ENCODE measurements at places on chromosomes 11 and 22.

- no peaks in the 10 kb centered on the region for H3K36me3 ChIP-seq
- H3K4me1 ChIP-seq, result no peaks in the 10 kb centered on the region
- DNase-seq, result no peak
Observed at GRCh38 chr11:97237151-97237550, 847.3 kb downstream of the JRKL start.

DNA sequence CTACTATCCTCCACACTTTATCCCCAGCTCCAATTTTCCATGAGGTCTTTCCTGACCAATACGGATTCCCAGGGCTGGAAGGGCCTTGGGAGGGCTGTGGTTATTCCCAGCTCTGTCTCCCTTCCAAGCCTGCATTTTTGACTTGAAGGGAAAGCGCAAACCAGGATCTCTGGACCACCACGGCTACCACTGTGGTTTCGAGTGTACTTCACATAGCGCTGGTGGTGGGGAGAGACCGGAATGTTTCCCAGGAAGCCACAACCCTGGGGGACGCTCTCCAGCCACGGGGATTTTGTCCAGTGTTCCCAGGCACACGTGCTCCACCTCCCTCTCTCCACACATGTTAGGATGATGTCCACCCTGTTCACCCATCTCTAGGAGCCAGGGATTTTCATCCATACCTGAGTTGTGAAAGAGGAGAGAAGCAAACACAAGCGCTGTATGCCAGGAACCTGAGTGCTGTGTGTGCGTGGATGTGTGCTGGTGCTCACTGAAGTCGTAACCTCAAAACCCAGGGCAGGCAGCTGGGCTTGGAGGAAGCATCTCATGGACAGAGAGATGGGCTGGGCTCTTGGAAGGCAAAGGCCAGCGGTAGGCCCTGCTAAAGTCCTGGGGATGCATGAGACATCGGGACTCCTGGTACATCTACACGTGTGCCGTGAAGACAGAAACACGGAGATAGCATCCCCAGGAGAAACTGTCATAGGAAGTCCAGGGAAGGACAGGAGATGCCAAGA, 1.3 kb upstream of the NPTXR start:
- H3K4me1 ChIP-seq, result no peaks in the 10 kb centered on the region
- peaks cover 22% of the 10 kb centered on the region for H3K27me3 ChIP-seq
- no peaks in the 10 kb centered on the region for H3K36me3 ChIP-seq
- H3K4me3 ChIP-seq, result no peak overlapping the region
- no peak overlapping the region for H3K27ac ChIP-seq

- H3K4me1 ChIP-seq, result no peaks in the 10 kb centered on the region
- DNase-seq, result no peak
- no peaks in the 10 kb centered on the region for H3K36me3 ChIP-seq
- H3K4me3 ChIP-seq, result no peak overlapping the region
- H3K27me3 ChIP-seq, result no peaks in the 10 kb centered on the region
Observed at GRCh38 chr11:103929170-103929903, 107.1 kb upstream of the DDI1 start.

DNA sequence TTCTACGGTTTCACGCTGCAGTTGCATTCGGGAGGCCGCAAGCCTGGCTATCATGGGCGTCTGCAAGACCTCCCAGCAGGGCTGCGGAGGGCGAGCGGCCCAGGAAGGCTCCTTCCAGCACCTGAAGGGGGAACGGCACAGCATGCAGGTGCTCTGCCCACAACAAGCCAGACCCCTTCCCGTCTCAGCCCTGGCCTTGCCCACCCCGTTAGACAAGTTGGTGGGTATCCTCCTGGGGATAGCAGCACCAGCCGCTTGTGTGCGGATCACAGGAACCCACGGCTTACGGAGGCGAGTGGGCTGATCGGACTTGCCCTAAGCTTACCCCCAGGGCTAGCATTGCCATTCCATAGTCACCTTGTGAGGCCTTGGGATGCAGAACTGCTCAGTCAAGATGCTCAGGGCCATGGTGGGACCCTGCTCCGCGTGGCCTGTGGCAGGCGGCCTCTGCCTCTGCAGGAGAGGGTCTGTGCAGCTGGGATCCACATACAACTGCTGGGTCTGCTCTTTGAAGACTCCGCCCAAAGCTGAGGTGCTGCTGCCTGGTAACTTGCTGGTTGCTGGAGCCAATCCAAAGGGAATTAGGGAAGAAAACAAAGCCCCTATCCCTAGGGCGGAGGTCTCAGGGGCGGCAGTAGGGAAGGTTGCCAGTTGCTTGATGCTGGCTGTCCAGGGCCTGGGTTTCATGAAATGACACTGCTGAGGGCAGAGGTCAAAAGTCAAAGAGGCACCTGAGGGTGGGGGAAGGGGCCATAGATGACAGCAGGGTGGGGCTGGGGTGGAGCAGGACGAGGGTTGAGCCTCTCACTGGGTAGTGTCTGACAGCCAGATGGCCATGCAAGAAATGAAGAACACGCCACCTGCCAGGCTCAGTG, 1.4 kb upstream of the OSBPL5 start:
- H3K27me3 ChIP-seq, result peaks cover 7% of the 10 kb centered on the region
- H3K27ac ChIP-seq, result no peak overlapping the region
- DNase-seq, result no peak
- H3K36me3 ChIP-seq, result no peaks in the 10 kb centered on the region
- H3K4me3 ChIP-seq, result no peak overlapping the region

DNA sequence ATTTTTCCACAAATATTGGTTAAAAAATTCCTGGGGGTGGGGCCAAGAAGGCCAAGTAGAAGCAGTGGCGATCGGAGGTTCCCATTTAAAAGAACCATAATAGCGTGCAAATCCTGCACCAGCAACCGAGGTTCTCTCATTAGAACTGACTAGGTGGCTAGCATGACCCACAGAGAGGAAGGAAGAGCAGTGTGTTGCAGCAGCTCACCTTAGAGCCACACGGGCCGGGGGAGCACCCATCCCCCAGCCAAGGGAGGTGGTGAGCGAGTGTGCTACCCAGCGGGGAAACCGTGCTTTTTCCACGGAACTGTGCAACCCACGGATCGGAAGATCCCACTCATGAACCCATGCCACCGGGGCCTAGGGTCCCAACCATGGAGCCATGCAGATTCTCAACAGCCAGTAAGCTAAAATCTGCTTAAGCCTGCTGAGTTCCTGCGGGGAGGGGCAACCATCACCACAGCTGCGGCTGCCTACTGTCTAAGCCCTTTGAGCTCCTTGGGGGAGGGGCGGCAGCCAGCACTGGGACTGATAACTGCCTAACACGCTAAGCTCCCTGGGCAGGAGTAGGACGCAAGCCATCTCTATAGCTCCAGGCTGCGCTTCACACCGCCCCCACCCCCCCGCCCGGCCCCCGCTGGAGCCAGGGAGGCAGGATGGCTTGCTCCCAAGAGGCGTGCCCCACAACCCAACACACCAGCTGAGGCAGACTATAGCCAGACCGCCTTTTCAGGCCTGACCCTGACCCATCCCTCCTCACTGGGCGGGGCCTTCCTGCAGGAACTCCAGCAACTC, 21.0 kb upstream of the HTATIP2 start:
- H3K27ac ChIP-seq, result no peak overlapping the region
- peaks cover 3% of the 10 kb centered on the region for H3K4me1 ChIP-seq
- H3K27me3 ChIP-seq, result no peaks in the 10 kb centered on the region
- no peak overlapping the region for H3K4me3 ChIP-seq

Measured in iPS DF 6.9 (cell line).